Stimulated activated CD4-positive, alpha-beta T cell treated with anti-CD3 and anti-CD28 coated beads, TNF-alpha, amount 100 ng/mL, for 24 hours (primary cell): ENCODE measurements at places on chromosomes 12 and 14.

GRCh38 chr14:54727929-54728328 is 161.0 kb downstream of the SAMD4A start:
- no peak for DNase-seq

- no peak for DNase-seq
Measured at GRCh38 chr12:89390802-89391673, 38.7 kb upstream of the DUSP6 start.

- no peak for DNase-seq
Measured at GRCh38 chr14:100041271-100041670, 24.0 kb upstream of the EVL start.

DNA sequence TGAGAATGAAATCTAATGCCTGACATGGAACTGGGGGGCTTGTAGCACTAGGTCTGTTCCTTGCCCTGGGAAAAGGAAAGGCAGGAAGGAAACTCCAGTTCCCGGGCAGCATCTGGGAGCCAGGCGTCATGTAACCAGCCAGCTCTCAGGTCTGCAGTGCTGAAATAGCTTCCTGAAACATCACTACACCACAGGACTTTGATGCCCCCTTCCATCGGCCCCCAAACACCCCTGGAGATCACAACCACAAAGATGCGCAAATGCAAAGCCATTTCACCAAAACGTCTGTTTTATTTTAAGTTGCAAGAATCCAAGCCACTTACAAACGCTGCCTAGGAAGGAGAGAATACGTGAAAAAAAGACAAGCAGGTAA is 40.9 kb downstream of the KCTD10 start:
- DNase-seq, result no peak

DNA sequence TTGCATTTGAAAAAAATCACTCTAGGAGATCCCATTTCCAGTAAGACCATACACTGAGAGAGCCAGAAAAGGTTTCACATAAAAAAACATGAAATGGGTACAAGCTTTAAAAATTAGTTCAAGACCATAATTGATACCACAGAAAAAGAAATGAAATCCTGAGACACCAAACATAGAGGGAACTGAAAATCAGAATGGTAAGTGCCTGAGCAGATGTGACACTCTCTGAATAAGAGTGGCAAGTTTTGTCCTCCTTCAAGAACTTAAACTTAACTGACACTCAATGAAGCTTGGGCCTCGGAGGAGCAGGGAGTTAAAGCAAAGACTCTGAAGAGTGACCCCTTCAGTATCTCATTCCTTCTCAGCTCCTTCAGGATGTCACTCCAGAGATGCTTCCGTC is 23.2 kb upstream of the PTGDR start:
- no peak for DNase-seq

DNA sequence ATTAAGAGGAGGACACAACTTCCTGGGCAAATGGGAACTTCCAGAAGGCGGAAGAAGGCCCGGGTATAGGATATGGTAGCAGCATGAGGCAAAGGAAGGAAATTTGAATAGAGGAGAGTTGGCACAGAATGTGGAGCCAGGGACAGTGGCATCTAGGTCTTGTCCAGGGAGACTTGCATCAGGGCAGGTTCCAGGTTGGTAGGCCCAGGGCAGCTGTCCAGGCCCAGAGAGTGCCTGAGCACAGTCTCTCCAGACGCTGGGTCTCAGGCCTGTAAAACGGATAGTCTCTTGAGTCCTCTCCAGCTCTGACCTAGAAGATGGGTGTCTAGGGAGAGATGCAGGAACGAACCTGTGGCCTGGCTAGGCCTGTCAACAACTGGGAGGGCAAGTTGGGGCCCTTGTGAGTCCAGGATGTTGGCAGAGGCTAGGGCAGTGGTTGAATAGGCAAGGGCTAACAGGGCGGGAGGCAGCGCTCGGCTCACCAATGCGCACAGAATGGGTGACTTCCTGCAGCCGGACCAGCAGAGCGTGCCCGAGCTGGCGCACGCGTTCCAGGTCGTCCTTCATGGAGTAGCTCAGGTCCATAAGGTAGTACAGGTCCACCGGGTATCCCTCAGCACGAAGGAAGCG is 9.9 kb downstream of the ITGB7 start:
- no peak for DNase-seq

GRCh38 chr12:87804386-87804785 is 224.8 kb downstream of the C12orf50 start:
- no peak for DNase-seq

DNA sequence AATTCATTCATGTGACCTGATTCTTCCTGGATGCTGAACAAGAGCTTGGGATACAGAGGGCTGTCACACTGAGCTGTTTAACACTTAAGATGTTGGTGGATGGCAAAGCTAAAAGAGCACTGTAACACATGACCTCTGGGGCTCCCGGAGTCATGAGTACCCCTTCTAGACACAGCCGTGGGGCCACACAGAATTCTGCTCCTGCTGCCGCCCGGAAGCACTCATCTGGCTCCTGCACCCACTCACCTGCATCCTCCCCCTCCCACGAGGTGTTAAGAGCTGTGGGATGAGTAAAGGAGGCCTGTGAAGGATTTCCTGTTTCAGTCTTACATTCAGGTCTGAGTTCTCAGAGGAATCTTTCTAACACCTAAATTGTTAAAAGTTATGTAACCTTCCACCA is 78.0 kb upstream of the SSTR1 start:
- no peak for DNase-seq

DNA sequence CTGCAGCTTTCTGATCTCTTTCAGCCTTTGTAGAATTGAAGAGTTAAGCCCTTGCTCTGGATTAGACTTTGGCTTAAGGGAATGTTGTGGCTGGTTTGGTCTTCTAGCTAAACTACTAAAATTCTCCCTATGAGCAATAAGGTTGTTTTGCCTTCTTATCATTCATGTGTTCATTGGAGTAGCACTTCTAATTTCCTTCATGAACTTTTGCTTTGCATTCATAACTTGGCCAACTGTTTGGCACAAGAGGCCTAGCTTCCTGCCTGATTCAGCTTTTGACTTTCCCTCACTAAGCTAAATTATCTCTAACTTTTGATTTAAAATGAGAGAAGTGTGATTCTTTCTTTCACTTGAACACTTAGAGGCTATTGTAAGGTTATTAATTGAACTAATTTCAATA is 384.3 kb downstream of the RAD51B start:
- DNase-seq, result no peak

GRCh38 chr12:125284945-125285685 is 219.9 kb downstream of the AACS start:
- no peak for DNase-seq

DNA sequence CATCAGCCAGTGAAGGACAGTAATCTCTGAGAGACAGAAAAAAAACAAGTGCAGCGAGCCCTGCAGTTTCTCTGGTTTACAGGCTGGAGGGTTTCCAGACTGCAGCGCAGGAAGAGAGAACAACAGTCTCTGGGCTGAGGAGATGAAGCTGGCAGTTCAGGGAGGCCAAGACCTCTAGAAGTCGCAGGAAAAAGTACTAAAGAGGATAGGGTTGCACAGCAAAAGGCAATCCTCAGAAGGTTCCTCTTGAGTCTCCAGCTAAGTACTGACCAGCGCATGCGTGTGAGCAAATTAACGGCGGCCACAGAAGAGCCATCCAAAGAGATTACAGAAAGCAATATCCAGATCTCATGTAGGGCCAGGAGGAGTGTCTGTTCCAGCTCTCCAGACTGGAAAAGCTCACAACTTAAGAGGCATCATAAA is 12.2 kb upstream of the CCDC60 start:
- DNase-seq, result no peak

DNA sequence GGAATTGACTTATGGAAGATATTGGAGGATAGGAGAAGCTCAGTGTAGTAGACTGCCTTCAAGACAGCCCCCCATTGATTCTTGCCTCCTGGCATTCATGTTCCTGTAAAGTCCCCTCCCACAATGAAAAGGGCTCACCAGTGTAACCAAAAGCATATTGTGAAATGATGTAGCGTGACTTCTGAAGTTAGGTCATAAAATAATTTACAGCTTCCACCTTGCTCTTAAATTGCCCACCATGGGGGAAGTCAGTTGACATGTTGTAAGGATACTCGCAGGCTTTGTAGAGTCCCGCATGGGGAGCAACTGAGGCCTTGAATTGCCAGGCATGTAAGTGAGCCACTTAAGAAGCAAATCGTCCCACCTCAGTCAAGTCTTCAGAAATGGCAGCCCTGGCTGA is 25.1 kb downstream of the GTSF1 start:
- DNase-seq, result no peak

- DNase-seq, result no peak
Measured at GRCh38 chr14:105476831-105477659, 2.4 kb downstream of the CRIP2 start.
